CMK (cell line): ENCODE measurements at places on chromosomes 5 and 9.

- no peak for DNase-seq
These were observed 5.2 kb upstream of the NKD2 start for GRCh38 chr5:1003296-1003937.

GRCh38 chr9:99109522-99109921, 4.6 kb downstream of the TGFBR1 start:
- DNase-seq: no peak

- DNase-seq: no peak
These were observed 80.7 kb downstream of the PPARGC1B start for GRCh38 chr5:149810856-149811255.

DNA sequence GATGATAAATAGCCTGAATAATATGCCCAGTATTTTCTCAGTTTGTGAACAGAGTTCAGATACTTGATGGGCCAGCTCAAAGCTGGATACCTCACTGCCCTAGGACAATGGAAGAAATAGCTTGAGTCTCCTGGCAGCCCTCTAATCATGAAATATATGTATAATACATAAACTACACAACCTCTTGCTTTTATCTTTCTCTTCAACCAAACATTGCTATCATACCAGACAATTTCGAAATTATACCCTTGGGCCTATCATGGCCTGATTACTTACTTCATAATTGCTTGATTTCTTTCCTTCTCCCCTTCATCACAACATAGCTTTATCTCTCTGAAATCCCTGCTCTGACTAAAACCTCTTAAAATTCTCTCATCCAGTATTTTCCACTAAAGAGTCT, 1144.9 kb upstream of the C9orf72 start:
- DNase-seq: no peak

GRCh38 chr9:92480291-92480771, 2.0 kb downstream of the ASPN start:
- DNase-seq: no peak

GRCh38 chr9:22147813-22148527, 138.9 kb upstream of the CDKN2B start:
- no peak for DNase-seq

DNA sequence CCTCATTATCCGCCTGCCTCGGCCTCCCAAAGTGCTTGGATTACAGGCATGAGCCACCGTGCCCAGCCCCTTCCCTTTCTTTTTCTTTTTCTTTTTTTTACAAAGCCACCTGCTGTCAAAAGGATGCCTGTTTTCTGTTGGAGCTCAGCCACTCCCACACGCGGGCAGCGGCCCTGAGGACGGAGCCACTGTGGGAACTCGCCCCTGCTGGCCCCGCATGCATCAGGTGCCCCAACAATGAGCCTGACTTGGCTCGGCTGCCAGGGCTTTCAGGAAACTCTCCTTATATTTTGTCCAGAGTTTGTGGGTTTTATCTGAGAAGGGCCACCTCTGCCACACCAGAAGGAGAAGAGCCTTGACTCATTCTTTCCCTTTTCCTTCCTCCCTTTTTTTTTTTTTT, 37.1 kb upstream of the LRRC14B start:
- DNase-seq: no peak

GRCh38 chr9:84169240-84169639, 171.3 kb downstream of the SLC28A3 start:
- no peak for DNase-seq

GRCh38 chr9:22118810-22119521, 109.9 kb upstream of the CDKN2B start:
- no peak for DNase-seq

GRCh38 chr5:129398026-129398678, 61.9 kb upstream of the ADAMTS19 start:
- DNase-seq: no peak
